ENCODE measurements at places on chromosomes 4 and X.

DNA sequence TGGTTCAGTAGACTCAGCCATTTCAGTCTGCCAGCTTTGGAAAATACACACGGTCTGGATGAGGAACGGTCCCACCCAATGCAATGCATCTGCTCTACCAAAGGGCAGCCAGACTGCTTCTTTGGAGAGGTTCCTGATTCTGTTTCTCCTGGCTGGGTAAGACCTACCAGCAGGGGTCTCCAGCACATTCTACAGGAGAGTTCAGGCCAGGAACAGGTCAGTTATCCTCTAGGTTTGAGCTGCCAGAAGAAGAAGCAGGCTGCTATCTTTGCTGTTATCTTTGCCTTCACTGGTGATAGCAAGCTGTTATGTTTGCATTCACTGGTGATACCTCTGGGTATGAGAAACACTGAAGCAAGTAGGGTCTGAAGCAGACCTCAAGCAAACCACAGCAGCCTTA lies 45.5 kb upstream of the PBDC1 start:
- DNase-seq, result no peak

GRCh38 chr4:25670991-25671390 lies 15.3 kb downstream of the SLC34A2 start:
- DNase-seq, result no peak

GRCh38 chr4:7252510-7253340 lies 60.4 kb downstream of the SORCS2 start:
- no peak for DNase-seq

GRCh38 chrX:110175696-110176095 lies 142.2 kb downstream of the AMMECR1 start:
- no peak for DNase-seq

DNA sequence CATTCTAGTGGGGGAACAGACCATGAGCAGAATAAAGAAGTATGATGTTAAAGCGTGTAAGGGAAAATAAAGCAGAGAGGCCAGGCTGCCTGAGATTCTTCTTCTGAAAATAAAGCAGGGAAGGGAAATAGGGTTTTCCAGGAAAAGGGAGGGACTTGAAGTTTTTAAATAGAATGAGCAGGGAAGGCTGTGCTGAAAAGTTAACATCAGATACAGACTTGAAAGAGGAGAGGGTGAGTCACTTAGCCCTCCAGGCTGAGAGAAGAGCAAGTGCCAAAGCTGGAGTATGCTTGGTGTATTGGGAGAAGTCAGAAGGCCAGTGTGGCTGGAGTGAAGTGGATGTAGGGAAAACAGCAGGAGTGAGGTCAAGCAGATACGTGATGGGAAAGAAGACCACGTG lies 10.0 kb upstream of the PLK4 start:
- no peak for DNase-seq

DNA sequence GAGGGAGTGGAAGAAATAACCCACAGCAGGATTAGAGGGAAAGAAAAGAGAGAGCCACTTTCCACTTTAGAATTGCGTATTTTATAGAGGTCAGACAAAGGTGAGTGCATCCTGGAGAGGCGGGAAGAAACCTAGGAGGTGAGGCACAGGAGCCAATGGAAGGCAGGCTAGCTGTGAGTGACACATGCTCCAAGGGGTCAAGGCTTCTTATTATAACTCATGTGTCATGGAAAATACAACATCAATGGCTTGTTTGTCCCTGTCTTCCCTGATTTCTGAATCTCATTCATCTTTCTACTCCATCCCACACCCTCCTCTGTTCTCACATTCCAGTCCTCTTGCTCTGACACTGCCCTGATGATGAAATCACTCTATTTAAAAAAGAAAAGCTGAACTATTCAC lies 14.4 kb downstream of the ANXA3 start:
- no peak for DNase-seq

GRCh38 chr4:153140294-153140693 lies 63.9 kb upstream of the TRIM2 start:
- DNase-seq, result no peak

- no peak for DNase-seq
Observed at GRCh38 chrX:9337046-9337445, 127.8 kb upstream of the TBL1X start.

DNA sequence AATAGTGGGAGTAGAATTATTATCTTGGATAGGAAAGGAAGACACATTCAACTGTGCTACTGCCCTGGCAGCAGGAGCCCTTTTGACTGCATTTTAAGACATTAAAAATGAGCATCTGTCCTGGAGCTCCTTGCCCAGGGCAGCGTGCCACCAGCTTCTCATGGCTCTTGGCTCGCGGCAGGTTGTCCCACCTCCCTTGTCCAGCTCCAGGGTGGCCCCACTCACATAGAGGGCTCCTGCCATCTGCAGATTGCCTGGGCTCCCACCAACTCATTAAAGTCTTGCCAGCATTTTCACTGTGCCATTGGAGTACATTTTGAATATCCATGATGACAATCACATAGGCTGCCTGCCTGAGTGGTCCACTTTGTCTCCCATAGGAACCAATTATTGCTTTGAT lies 27.0 kb downstream of the CLCN4 start:
- no peak for DNase-seq

GRCh38 chr4:104571341-104571740 lies 76.6 kb upstream of the CXXC4 start:
- no peak for DNase-seq

DNA sequence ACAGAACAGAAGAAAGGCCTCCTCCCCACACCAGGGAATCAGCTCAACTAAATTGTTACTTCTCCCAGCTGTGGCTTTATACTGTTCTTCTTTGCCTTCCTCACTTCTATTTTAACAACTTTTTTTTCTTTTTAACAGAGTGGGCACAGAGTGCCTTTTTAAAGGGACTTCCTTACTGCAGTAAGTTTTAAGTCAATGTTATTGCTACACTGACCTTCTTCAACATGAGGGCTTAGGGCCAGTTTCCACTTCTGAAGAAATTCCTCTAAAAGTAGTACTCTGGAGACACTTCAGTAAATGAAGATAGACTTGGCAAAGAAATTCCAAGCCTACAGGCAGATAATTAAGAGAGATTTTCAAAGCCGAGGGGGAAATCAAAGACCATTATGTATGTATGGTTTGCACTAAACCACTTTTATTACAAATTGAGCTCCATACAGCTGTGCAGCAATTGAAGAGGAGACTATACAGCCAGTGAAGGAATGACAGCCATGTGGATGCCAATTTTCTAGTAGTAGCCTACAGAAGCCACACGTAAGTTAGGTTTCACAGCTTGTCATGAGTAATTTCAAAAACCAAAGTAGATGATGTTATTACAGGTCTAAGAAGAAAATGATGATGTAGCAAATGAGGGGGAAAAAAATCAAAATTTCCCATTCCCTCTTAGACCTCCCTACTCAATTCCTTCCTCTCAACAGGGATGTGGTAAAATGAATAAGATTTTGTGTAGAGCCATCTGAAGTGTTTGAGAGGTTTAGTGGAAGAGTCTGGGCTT lies 36.9 kb upstream of the RASGEF1B start:
- no peak for DNase-seq

DNA sequence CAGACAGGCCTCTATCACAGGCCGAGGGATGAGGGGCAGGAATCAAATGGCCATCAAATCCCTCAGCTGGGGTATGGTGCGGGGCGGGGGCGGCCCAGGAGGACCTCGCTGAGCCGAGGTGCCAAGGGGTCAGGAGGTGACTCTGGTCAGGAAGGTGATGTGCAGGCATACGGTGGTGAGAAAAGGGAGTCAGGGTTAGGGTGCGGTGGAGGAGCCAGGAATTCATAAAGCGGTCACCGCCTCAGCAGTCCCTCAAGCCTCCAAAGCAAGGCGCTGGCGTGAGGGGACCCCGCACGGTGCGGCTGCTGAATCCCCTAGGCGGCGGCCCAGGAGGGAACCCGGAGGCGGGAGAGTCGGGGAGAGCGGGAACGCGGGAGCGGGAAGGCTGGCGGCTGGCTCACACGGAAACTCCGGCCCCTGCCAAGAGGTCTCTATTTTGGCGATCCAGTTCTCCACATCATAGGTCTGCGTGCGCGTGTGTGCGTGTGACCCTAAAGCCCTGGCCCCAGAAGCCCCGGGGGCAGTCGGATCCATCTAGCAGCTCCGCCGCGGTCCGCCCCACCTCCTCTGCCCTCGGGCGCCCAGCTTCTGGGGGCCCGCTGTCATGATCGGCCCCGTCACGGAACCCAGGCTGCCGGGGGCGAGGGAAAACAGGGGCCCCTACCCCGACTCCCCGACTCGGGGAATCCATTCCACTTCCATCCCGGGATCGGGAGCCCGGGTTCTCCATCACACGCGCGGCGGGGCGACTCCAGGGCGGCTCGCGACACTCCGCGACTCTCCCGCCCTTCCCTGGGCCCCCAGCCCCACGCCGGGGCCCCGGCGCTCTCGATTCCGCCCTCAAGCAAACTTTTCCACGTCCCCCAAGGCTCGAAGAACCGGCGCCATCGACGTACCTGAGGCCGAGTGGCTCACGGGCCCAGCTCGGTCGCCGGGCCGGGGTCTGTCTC lies 593 bp downstream of the ELF4 start:
- DNase-seq, result no peak

DNA sequence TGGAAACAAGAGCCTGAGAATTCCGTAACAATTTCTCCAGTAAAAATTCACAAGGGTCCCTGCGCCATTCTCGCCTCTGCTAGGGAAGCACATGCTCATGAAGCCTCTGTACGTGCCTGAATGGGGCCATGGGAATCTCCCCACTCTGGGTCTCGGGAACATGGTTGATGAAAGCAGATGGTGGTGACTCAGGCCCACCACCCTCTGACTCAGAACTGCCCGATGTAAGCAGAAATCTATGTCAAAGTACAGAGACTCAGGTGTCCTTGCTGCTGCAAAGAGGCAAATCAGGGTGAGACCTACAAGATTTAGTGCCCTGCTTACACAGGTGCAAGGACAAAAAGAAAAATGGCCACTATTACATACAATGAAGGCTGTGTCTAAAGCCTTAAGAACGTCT lies 65.0 kb downstream of the SCD5 start:
- no peak for DNase-seq

DNA sequence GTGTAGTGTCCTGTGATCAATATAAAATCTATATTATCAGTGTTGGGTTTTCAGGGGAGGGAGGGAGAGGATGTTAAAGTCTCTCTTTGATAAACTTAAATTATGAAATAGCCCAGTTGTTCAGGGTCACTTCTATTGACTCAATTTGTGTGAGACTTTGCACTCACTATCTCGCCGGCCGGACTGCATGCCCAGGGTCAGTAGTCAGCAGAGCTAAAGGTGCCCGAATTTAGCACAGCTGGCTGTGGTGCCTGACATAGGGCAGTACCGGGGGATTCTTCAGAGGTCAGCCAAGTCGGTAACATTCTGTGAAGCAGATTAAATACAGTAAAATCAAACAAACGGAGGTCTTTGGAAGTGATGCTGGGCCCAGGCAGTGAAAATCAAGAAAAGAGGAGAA lies 19.2 kb downstream of the GABRQ start:
- DNase-seq, result no peak

DNA sequence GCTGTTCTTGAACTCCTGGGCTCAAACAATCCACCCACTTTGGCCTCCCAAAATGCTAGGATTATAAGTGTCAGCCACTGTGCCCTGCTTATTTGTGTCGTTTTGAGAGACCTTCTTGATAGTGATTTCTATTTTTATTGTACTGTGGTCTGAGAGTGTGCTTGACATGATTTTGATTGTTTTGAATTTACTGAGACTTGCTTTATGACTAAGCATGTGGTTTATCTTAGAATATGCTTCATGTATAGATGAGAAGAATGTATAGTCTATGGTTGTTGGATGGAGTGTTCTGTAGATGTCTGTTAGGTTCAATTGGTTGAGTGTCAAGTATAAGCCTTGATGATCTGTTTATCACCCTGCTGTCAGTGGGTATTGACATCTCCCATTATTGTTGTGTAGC lies 789.3 kb downstream of the IL1RAPL1 start:
- DNase-seq, result no peak

DNA sequence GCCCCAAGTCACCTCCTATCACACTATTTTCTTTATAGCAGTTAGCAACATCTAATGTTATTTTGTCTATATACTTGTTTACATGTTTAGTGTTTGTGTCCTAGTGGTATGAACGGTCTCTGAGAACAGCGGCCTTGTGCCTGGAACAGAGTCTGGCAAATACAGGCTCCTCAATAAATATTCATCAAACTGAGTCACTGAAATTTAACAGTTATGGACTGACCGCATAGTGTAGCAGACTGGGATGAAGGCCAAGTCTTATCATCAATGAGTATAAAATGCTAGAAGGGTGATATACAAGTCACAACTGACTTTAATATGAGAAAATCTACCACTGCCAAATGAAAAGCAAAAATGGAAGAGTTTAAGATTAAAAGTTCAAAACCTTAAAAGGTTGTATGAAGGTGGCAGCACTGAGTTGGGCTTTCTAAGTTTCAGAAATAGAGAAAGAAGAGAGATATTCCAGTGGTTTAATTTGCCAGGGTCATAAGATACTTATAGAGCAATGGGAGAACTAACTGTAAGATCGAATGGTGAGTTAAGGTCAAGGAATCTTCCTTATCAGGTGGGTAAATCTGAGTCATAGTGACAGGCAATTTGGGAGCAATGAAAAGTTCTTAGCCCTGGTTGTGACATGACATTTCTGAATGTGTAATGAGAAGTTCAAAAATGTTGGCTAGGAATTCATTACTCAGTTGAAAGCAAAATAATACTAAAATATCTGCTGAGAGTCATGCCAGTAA lies 34.9 kb downstream of the ELOVL6 start:
- DNase-seq, result no peak

DNA sequence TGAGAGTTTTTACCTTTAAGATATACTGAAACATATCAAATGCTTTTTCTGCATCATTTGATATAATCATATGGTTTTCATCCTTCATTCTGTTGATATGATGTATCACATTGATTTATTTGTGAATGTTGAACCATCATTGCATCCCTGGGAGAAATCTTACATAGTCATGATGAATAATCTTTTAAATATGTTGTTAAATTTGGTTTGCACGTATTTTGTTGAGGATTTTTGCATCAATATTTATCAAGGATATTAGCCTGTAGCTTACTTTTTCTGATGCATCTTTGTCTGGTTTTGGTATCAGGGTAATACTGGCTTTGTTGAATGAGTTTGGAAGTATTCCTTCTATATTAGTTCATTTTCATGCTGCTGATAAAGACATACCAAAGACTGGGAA lies 541.4 kb downstream of the TLL1 start:
- DNase-seq, result no peak

GRCh38 chr4:88604978-88605678 lies 12.8 kb downstream of the HERC3 start:
- no peak for DNase-seq

DNA sequence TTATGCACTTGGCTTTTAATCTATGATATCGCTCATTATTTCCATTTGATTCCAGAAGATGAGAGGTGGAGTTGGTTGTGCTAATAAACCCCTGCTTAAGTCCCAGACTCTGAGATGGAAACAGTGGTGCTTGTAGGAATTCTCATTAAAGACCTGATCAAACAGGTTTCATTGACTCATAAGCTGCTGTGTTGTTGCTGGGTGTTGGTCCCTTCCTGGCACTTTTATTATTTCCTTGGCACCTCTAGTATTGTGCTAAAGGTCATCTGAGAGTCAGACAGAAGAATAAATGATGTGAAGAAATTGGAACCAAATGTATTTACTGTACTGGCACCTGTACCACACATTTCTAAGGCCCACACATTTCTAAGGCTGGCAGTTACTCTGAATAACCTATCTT lies 544.7 kb upstream of the NR3C2 start:
- no peak for DNase-seq
